NCI-H1092 (cell line): ENCODE measurements at places on chromosomes 1 and 21.

DNA sequence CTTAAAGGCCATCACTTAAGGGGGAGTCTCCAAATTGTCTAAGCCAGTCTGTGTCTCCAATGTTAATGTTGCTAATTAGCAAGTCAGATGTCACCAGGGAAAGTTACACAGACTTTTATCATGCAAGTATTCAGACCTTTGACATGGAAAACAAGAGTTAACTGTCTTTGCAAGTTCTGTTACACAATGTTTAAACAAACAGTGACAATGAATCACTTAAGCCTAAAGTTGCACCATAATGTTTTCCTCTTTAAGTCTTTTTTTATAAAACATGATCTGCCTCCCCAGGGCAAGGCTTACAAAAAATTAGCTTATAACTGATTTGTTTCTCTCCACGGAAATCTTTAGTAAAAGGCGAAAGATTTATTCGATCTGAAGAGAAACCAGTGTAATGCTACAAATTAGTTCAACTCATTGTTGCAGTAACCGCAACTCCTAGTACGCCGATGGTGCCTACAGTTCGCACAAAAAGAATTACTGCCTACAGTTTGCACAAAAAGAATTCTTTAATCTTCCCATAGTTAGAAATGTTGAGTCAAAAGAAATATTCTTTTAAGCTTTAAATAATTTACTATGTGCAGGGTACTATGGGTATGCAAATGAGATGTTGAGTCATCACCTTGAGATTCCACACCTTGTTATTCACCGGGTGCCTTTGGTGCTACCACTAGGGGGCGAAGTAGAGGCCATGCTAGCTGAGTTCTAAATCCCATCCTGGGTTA is 45.3 kb downstream of the HHAT start:
- no peak for DNase-seq

- no peak for DNase-seq
Measured at GRCh38 chr1:227378871-227379554, 60.7 kb upstream of the CDC42BPA start.

GRCh38 chr1:172411791-172412338 is 8.6 kb upstream of the C1orf105 start:
- no peak for DNase-seq

DNA sequence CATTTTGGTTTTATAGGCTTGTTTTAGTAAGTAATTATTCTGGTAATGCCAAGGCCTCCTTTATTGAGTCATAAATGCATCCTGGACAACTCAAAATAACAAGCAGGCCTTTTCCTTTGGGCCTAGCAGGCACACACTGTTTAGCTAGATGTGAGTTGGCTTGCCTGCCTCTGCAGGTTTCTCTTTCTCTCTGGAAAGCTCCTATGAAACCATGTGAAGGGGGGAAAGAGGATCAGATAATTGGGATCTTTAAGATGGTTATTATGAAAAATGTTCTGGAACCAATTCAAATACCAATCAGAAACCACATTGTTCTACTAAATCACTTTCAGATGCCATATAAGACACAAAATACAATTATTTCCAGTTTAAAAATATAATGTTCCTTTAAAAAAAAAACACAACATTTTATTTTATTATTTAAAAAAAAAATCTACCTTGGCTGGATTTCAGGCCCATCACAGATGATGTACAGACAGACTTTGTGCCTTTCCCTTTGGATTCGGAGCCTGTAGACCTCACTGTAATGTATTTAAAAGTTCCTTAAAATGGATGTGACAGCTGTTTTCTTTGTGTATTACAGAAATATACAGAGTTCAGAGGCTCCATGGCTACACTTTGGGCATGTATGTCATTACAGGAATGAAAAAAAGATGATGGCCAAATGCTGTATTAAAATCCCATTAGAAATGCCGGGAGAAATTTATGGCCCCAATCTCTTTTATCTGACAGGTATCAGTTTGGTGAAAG is 80.2 kb downstream of the NTMT2 start:
- DNase-seq: no peak

GRCh38 chr1:235583511-235584001 is 66.0 kb downstream of the GNG4 start:
- no peak for DNase-seq
